ENCODE measurements at places on chromosomes 2 and 18.

DNA sequence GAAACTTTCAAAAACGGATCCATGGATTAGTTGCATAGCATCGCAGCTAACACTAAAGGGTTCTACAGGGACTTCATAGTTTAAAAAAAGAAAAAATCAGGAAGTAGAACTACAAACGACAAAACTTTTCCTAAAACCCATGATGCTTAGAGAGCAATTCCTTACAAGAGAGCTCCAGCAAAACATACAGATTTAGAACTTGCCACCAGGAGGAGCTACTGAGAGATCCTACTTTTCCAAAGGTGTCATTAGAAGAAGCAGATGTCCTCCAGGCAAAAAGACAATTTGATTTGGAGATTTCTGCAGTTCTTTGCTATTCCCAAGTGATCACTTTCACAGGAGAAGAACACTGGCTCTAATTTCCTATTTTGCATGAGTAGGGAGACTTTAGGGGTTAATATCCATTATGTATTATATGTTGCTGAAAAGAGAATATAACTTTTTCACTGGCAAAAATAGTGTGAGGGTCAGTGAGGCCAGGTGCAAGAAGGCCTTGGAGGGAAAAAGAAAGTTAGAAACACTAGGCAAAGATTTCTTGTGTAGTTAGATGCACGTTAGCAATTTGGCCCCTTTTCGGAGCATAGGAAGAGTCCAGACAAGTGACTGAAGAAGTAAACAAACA lies 436.2 kb downstream of the SUCLG1 start:
- H3K27ac ChIP-seq = no peak overlapping the region
- no peaks in the 10 kb centered on the region for H3K27me3 ChIP-seq
- no peaks in the 10 kb centered on the region for H3K36me3 ChIP-seq
- H3K4me3 ChIP-seq = no peak overlapping the region

- no peak for DNase-seq
- peaks cover 6% of the 10 kb centered on the region for H3K4me1 ChIP-seq
- no peaks in the 10 kb centered on the region for H3K27me3 ChIP-seq
Observed at GRCh38 chr2:37683921-37684780, 12.7 kb upstream of the CDC42EP3 start.

GRCh38 chr18:31386741-31387140 lies 10.2 kb downstream of the DSG4 start:
- no peak overlapping the region for H3K27ac ChIP-seq
- H3K4me3 ChIP-seq = no peak overlapping the region
- no peaks in the 10 kb centered on the region for H3K27me3 ChIP-seq
- no peaks in the 10 kb centered on the region for H3K36me3 ChIP-seq
- H3K4me1 ChIP-seq = no peaks in the 10 kb centered on the region

- H3K4me3 ChIP-seq = no peak overlapping the region
- DNase-seq = no peak
- H3K4me1 ChIP-seq = peaks cover 9% of the 10 kb centered on the region
- H3K27ac ChIP-seq = no peak overlapping the region
- no peaks in the 10 kb centered on the region for H3K27me3 ChIP-seq
- H3K36me3 ChIP-seq = no peaks in the 10 kb centered on the region
Observed at GRCh38 chr2:100977511-100977910, 24.6 kb upstream of the RPL31 start.

- DNase-seq = no peak
- H3K27ac ChIP-seq = peak overlapping the region; percentile 98
- H3K36me3 ChIP-seq = 0 out of 2 replicates have a peak, but pooled peaks cover 3% of the 10 kb centered on the region
- H3K4me3 ChIP-seq = peak overlapping the region; percentile 78
Observed at GRCh38 chr2:27889774-27890145, 427 bp downstream of the RBKS start.

GRCh38 chr2:74548285-74548899 lies 5.3 kb downstream of the LOXL3 start:
- DNase-seq = no peak
- H3K27me3 ChIP-seq = no peaks in the 10 kb centered on the region
- H3K4me1 ChIP-seq = peaks cover 32% of the 10 kb centered on the region

DNA sequence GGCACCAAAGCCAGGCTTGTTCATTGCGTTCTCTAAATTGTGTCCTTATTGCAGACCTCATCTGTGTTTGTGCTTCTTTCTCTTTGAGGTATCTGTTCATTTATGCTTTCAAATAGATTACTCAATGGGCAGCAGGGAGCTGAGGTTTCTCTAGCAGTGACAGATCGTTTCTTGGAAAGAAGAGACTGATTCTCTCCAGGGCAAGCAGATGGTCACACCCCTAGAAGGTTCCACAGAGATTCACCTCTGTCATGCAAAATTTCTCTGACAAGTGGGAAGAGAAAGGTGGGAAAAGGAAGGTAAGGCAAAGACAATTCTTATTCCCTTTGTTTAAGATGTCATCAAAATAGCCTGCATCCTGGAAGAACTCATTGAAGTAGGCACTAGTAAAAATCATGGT lies 14.0 kb downstream of the DLGAP1 start:
- H3K36me3 ChIP-seq = no peaks in the 10 kb centered on the region
- no peak overlapping the region for H3K4me3 ChIP-seq
- no peak overlapping the region for H3K27ac ChIP-seq

GRCh38 chr2:61878761-61879160 lies 9.7 kb downstream of the CCT4 start:
- no peaks in the 10 kb centered on the region for H3K27me3 ChIP-seq
- peaks cover 85% of the 10 kb centered on the region for H3K36me3 ChIP-seq
- H3K4me3 ChIP-seq = no peak overlapping the region
- no peak overlapping the region for H3K27ac ChIP-seq
- no peaks in the 10 kb centered on the region for H3K4me1 ChIP-seq

DNA sequence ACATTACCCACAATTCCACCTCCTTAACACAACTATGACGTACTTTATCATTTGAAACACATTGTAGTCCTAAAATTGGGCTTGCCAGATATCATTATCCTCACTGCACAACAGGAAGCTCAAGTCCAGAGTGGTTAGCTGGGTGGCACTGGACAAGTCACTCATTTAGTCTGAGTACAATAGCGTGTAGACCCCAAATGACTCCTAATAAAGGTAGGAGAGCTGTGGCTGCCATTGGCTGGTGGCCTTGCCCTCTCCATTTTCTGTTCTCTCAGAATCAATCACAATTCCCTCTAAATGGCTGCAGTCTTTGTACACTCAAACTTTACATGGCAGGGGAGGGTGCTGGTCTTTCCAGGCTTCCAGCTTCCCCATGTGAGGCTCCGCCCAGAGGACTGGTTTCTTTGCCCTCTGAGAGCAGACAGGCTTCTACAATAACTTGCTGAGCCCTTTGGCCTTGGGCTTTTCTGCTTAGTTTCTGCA lies 11.7 kb downstream of the PSTPIP2 start:
- H3K4me3 ChIP-seq = no peak overlapping the region
- no peak for DNase-seq
- H3K4me1 ChIP-seq = peaks cover 7% of the 10 kb centered on the region

DNA sequence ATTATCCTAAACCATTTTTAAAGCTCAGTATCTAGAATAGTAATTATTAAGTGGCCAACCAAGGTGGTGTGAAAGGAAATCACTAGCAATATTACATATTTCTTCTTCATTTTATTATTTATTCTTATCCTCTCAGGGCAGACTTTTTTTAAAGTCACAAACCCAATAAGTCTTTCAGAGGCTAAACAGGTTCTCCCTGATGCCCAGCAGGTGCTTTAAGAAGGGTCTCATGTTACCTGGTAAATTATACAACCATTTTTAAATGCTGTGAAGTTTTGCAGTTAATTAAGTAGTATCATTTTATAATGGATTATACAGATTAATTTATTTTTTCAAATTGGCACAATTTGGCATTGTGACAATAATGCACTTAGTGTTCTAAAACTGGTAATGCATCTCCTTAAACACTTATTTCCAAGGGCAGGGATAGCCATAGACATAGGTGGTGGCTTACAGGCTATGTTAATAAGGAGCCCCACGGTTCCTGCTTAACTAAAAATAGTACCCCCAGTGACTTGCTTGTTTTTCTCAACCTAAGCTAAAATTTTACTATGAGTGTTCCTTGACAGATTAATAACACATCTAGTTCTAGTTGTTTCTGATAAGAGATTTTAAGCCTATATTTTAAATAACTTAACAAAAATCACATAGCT lies 67.0 kb downstream of the PMS1 start:
- no peak overlapping the region for H3K27ac ChIP-seq
- H3K4me1 ChIP-seq = no peaks in the 10 kb centered on the region
- H3K4me3 ChIP-seq = no peak overlapping the region
- 0 out of 2 replicates have a peak, but pooled peaks cover 4% of the 10 kb centered on the region for H3K36me3 ChIP-seq
- DNase-seq = no peak
- no peaks in the 10 kb centered on the region for H3K27me3 ChIP-seq

DNA sequence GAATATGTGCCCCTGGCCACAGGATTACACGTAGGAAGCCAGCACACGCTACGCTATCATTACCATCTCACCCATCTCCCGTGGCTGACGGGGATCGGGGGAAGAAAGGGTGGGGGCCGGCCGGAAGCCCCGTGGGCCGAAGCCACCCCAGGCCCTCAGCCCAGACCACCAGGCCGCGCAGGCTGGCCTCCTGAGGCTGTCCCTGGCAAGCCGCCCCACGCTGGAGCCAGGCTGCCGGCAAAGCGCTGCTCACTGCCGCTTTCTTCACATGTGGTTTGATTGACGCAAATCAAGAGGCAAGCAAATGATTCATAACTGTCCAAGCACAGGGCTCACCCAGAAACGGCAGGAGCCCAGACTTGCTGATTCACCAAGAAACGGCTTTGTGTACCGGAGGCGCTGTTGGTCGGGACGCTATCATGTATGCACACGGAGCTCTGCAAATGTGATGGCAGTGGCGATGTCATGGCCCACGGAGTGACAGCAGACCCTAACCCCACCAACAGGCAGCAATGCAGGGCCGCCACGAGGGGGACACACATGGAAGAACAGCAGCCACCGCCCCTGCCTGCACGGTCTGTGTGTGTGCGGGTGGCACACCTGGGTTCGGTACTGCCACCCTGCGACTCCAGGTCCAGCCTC lies 125.7 kb downstream of the HDAC4 start:
- peaks cover 93% of the 10 kb centered on the region for H3K4me1 ChIP-seq
- no peaks in the 10 kb centered on the region for H3K36me3 ChIP-seq
- peak overlapping the region; percentile 84 for H3K27ac ChIP-seq

DNA sequence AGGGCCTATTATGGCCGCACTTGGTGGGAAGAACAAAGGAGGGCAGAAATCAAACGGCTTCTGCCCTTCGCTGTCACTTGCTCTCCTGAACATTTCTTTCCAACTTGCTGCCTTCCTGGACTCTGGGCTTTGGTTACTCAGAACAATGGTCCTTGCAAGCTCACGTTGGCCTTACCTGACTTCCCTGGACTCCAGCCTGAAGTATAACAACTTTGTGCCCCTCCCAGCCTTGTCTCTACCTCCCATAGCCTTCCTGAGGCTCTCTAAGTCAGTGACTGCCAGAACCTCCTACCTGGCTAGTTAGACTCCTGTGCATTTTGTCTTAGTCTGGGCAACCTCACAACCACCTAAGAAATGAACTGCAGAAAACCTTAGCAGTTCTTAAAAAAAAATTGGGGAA lies 30.2 kb upstream of the ITPRID2 start:
- H3K4me3 ChIP-seq = no peak overlapping the region
- no peaks in the 10 kb centered on the region for H3K27me3 ChIP-seq
- DNase-seq = no peak
- no peak overlapping the region for H3K27ac ChIP-seq

DNA sequence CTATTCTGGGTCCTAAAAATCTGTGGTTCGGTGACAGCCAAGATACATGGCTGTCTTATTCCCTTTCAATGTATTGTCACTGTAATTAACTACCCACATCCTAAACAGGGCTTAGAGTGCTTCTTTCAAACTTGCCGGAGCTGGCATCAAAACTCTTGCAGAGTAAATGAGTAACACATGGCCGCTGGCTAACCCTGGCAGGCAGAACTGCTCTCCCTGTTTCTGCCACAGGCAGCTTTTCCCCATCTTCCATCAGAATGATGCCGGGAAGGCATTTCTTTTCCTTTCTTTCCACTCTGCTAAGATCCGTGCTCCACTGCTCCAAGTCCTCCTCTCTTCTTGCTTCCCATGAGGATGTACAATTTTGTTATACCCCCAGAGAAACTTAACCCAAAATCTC lies 54.8 kb upstream of the PTPRM start:
- H3K36me3 ChIP-seq = no peaks in the 10 kb centered on the region
- no peaks in the 10 kb centered on the region for H3K4me1 ChIP-seq
- no peak overlapping the region for H3K4me3 ChIP-seq
- no peak for DNase-seq
- no peaks in the 10 kb centered on the region for H3K27me3 ChIP-seq
- H3K27ac ChIP-seq = no peak overlapping the region

GRCh38 chr18:57780706-57781347 lies 22.3 kb downstream of the ATP8B1 start:
- H3K4me1 ChIP-seq = peaks cover 69% of the 10 kb centered on the region
- no peaks in the 10 kb centered on the region for H3K27me3 ChIP-seq
- H3K36me3 ChIP-seq = no peaks in the 10 kb centered on the region
- no peak overlapping the region for H3K4me3 ChIP-seq

- no peak overlapping the region for H3K4me3 ChIP-seq
- no peaks in the 10 kb centered on the region for H3K27me3 ChIP-seq
- no peak for DNase-seq
Observed at GRCh38 chr18:2258954-2259353, 312.4 kb downstream of the METTL4 start.

GRCh38 chr2:236527159-236527630 lies 42.4 kb upstream of the ACKR3 start:
- no peak overlapping the region for H3K4me3 ChIP-seq
- DNase-seq = no peak
- no peak overlapping the region for H3K27ac ChIP-seq
- peaks cover 42% of the 10 kb centered on the region for H3K27me3 ChIP-seq
- no peaks in the 10 kb centered on the region for H3K4me1 ChIP-seq
- no peaks in the 10 kb centered on the region for H3K36me3 ChIP-seq

- H3K4me1 ChIP-seq = no peaks in the 10 kb centered on the region
- DNase-seq = peak; percentile 49
- H3K27me3 ChIP-seq = no peaks in the 10 kb centered on the region
- no peak overlapping the region for H3K27ac ChIP-seq
- H3K4me3 ChIP-seq = no peak overlapping the region
Observed at GRCh38 chr2:101419096-101419663, 31.9 kb upstream of the CREG2 start.

- no peak overlapping the region for H3K4me3 ChIP-seq
- no peaks in the 10 kb centered on the region for H3K4me1 ChIP-seq
- H3K27ac ChIP-seq = no peak overlapping the region
Observed at GRCh38 chr18:36114251-36114650, 14.9 kb downstream of the SLC39A6 start.

DNA sequence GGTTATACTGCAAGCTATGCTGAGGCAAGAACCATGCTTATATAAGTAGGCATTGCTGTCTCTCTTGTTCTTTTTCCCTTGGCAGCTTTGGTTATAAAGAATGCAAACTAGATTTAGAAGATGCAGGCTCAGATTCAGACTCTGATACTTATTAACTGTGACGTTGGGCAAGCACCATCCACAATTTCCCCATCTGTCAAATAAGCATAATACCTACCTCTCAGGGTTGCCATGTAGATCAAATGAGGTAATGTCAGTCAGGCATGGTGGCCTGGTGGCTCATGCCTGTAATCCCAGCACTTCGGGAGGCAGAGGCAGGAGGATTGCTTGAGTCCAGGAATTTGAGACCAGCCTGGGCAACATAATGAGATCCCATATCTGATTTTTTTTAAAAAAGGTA lies 21.7 kb downstream of the ITGAV start:
- H3K27me3 ChIP-seq = no peaks in the 10 kb centered on the region
- H3K27ac ChIP-seq = no peak overlapping the region
- DNase-seq = no peak
- H3K4me1 ChIP-seq = no peaks in the 10 kb centered on the region
- H3K36me3 ChIP-seq = no peaks in the 10 kb centered on the region

Measured in HCT116 (cell line).